ENCODE measurements at places on chromosomes 16 and 17.

DNA sequence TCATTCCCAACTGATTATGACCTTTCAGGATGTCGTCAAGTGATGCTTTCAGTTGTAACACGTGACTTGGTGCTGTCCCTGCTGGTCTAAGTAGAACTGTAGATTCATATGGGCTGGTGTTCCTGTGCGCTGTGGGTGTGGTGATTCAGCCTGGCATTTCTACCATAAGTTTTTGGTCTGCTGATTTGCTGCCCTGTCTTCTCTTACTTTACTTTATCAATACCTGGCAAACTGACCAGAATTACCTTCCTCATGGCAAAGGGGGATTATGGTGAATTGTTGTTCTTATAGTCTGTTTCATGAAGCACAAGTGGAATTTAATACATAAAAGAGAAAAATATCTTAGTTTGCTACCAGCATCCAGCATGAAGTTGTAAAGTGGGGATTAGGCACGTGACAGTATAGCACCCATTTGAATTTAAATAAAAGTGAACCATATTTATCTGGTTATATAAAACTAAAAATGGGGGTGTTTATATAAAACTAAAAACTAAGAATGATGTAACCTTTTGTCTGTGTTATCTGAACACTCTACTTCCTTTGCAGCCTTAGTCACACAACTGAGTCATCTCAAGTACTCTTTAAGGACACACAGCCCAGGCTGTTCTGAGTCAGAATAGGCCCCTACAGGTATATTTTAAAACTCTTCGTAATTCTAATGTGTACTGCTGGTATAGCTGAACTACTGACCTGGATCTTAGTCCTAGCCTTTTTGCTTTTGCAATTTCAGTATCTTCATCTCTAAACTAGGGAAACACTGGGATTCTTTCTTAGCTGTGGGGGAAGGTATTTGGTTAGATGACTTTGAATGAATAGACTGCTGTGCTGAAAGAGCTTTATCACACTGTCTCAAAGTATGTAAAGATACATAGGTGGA lies 28.3 kb downstream of the TTC19 start:
- DNase-seq = no peak

GRCh38 chr17:47297661-47298400 lies 25.9 kb upstream of the EFCAB13 start:
- no peak for DNase-seq

DNA sequence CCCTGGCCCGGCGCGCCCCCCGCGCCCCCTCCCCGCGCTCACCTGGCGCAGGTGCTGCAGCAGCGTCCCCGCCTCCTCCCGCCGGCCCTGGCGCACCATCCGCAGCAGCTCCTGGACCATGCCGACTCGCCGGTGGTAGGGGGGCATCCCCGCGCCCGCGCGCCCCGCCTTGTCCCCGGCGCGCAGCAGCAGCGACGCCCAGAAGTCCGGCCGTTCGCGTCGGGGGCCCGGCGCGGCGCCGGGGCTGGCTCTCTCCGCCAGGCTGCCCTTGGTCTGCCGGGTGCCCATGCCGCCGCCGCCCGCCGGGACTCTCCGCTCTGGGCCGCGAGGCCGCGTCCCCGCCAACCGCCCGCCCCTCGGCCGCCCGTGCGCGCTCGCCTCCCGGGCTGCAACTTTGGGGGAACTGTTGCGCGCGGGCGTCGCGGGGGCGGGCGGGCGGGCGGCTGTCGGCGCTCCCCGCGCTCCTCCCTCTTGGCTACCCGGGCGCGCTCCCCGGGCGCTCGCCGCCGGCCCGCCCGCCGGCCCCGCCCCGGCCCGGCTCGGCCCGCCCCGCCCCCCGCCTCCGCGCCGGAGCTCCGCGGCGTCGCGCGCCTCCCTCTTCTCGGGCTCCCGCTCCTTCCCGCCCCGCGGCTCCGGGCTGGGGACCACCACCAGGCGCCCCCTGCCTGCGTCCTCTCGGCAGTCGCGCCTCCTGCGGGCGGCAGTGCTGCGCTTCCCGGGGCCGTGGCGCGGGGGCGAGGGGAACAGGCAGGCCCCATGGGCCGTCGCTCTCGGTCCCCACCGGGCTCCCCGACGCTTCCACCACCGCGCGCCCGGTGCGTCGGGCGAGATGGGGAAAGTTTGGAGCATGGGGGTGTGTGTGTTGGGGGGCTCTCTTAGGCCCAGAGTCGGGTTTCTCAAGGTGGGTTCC lies at the start of gene LRRC75A:
Gene LRRC75A, minus strand, starts transcription at position 491 of the 910 bp plus-strand sequence. Its CDS starts 203 bp downstream, at position 288.
- DNase-seq = no peak

- DNase-seq = no peak
These were observed 127.8 kb downstream of the OR1D5 start for GRCh38 chr17:2935632-2936031.

DNA sequence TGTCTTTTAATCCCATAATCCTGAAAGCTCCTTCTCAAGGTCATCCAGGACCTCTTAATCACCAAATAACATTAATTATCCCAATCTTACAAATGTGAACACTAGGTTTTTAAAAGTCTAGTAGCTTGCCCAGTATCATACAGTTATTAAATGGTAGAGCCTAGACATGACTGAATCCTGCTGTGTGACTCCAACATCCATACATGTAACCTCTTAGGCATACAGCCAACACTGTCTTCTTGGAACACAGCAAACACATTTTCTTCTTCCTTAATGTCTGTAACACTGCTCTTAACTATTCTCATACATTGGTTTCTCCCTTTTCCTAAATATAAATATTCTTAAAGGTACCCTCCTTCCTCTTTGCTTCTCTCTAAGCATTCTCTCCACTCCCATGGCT lies 13.7 kb downstream of the BRIP1 start:
- no peak for DNase-seq

GRCh38 chr16:3400446-3400778 lies 392 bp downstream of the ZSCAN32 start:
- DNase-seq = no peak

GRCh38 chr17:21152731-21153130 lies 26.0 kb downstream of the DHRS7B start:
- no peak for DNase-seq

- no peak for DNase-seq
These were observed 23.7 kb downstream of the COX11 start for GRCh38 chr17:54944796-54945195.

GRCh38 chr17:39200070-39200879 lies at the start of gene RPL19:
Gene RPL19 (plus strand): TSS chr17:39200283. CDS start chr17:39200345, 62 bp downstream.
- no peak for DNase-seq

- DNase-seq = no peak
These were observed 39.8 kb upstream of the GOT2 start for GRCh38 chr16:58773870-58774269.

- no peak for DNase-seq
These were observed 188.8 kb downstream of the PRKCA start for GRCh38 chr17:66491213-66491612.

GRCh38 chr17:66255112-66255511 lies 25.9 kb upstream of the APOH start:
- peak; percentile 2 for DNase-seq

DNA sequence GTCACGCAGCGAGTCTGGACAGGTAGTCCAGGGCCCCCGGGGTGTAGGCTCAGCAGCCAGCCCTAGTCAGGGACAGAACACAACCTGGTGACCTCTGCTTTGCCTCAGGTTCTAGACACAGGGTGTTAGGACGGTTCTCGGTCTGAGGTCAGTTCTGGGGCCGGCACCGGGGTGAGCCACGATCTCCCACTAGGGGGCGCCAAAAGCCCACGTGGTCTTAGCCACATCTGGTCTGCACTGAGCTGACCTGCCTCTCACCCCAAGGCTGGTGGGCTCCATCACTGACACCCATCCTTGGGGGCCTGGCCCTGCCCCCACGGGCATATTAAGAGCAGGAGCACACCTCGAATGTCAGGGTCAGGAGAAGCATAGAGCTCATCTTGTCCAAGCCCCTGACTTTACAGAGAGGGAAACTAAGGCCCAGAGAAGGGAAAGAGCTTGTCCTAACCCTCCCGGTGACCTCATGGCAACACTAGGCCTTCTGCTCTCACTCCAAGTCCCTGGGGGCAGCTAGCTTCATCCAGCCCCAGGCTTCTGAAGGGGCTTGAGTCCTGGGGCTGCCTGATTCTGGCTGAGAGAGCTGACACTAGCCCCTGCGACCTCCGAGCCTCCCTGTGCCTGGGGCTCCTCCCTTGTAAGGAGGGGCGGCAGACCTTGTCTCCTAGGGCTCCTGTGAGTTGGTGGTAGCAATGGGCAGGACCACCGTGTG lies 9.0 kb downstream of the SLC5A10 start:
- DNase-seq = no peak

- no peak for DNase-seq
These were observed at the start of gene PLEKHH3 for GRCh38 chr17:42676424-42677011. Gene PLEKHH3 (minus strand): TSS chr17:42676994. CDS start chr17:42676563, 431 bp downstream.

GRCh38 chr17:74231928-74232907 lies 18.8 kb downstream of the TTYH2 start:
- DNase-seq = no peak

DNA sequence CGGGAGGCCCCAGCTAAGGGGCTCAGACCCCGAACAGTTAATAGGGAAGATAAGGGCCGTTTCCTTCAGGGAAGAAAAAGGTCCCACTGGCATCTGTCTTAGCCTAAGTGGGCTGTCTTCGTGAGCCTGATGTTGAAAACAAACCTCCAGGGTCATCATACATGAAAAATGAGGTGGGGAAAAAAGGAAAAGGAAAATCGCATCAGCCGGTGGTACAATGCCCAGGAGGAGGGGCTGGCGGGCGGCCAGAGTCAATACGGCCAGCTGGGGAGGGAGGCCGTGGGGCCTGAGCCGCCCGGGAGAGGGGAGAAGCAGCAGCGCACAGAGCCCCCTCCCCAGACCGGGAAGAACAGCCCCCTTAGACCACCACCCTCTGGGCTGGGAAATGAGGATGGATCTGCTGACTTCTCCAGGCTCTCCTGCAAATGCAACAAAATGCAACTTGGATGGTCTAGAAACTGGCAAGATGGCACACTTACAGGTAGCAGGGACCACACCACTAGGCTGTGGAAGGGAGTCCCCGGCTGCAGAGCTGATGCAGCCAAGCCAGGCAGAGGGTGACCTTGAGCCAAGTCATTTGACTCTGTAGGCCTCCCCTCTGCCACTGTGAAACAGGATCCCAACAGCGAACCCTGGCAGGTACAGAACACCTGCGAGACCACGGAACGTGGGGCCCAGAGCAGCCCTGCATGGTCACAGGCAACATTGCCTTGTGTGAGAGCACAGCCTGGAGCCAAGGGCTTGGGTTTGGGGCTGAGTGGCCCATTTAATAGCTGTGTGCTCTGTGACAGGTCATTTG lies 448.5 kb downstream of the SOX9 start:
- DNase-seq = no peak

GRCh38 chr17:29588562-29589411 lies 661 bp downstream of the GIT1 start:
- DNase-seq = no peak
